Stimulated activated CD8-positive, alpha-beta memory T cell treated with anti-CD3 and anti-CD28 coated beads, Interleukin-15, amount 100 ng/mL, for 24 hours (primary cell): ENCODE measurements at places on chromosomes 6 and 20.

DNA sequence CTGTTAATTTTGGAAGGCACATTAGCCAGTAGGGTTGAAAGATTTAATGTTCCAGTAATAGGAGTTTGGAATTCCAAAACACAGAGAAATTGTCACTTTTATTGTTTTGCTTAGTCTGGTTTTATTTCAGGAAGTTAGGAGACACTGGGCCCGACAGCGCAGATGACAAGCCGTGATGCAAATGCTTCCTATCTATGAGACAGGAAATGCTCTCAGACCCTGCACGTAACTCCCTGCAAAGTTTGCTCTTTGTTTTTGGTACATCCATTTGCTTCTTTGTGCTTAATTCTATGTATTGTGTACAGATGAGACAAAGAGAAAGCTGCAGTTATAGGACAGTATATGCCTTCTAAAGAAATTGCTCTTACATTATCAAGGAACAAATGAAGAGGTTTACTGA is 201.6 kb upstream of the SGK1 start:
- DNase-seq = no peak

GRCh38 chr20:24733416-24733815 is 215.7 kb upstream of the CST7 start:
- DNase-seq = no peak

GRCh38 chr20:35091816-35092523 is 637 bp downstream of the TRPC4AP start:
- DNase-seq = no peak

GRCh38 chr6:92431502-92431901 is 987.9 kb downstream of the EPHA7 start:
- no peak for DNase-seq

DNA sequence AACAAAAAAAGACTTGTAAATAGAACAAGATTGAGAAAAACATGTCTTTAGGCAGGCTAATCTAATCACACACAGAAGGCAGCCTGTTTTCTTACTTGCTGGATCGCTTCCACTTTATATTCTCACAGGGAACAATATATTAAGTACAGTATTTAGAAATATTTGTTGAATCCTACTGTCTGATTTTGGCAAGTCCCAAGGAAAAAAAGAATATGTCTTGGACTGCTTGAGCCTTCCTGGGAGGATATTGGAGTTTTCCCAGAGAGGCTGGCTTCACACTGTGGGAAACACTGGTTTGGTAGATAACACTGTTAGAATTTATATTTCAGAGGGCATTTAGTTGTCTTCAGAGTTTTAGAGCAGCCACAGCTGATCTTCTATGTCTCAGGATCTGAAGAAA is 229.7 kb downstream of the PRL start:
- no peak for DNase-seq

GRCh38 chr20:18985551-18985950 is 172.0 kb downstream of the SCP2D1 start:
- no peak for DNase-seq
